IgD-negative memory B cell (primary cell): ENCODE measurements at places on chromosomes 16 and 17. TPM values are rescaled to one million over a fixed set of nuclear protein-coding genes. Genes with fewer than 3 reads are reported as not detected.

LGALS9B gene
- polyA plus RNA-seq = not detected

KCNH6 gene
- polyA plus RNA-seq = not detected

SDR42E1 gene
- polyA plus RNA-seq = 2.2 TPM

GP1BA gene
- 0.26 TPM for polyA plus RNA-seq

ANKRD40CL gene
- not detected for polyA plus RNA-seq

ACSM3 gene
- 1.6 TPM for polyA plus RNA-seq

CHST5 gene
- polyA plus RNA-seq = not detected

GALR2 gene
- polyA plus RNA-seq = 0.21 TPM

CRHR1 gene
- polyA plus RNA-seq = not detected

RAPGEFL1 gene
- 0.69 TPM for polyA plus RNA-seq

TBC1D3G gene
- polyA plus RNA-seq = not detected

TPPP3 gene
- not detected for polyA plus RNA-seq

TEX19 gene
- polyA plus RNA-seq = 0.36 TPM

CBFA2T3 gene
- 38.8 TPM for polyA plus RNA-seq

MRPL38 gene
- polyA plus RNA-seq = 77.5 TPM

MYCBPAP gene
- 1.3 TPM for polyA plus RNA-seq

MFSD6L gene
- polyA plus RNA-seq = not detected

RNF157 gene
- 0.43 TPM for polyA plus RNA-seq

TMIGD1 gene
- polyA plus RNA-seq = not detected

CACNG3 gene
- not detected for polyA plus RNA-seq

TNP2 gene
- not detected for polyA plus RNA-seq

HS3ST3A1 gene
- polyA plus RNA-seq = 0.44 TPM

CCDC200 gene
- polyA plus RNA-seq = 3.0 TPM

MYH1 gene
- not detected for polyA plus RNA-seq
